Eye (tissue), 1 donor: ENCODE measurements at places on chromosomes 5 and 9.

GRCh38 chr9:133051281-133051900, 10.4 kb upstream of the CEL start:
- DNase-seq = no peak

- DNase-seq = no peak
Observed at GRCh38 chr5:75524071-75524470, 12.4 kb downstream of the POLK start.

DNA sequence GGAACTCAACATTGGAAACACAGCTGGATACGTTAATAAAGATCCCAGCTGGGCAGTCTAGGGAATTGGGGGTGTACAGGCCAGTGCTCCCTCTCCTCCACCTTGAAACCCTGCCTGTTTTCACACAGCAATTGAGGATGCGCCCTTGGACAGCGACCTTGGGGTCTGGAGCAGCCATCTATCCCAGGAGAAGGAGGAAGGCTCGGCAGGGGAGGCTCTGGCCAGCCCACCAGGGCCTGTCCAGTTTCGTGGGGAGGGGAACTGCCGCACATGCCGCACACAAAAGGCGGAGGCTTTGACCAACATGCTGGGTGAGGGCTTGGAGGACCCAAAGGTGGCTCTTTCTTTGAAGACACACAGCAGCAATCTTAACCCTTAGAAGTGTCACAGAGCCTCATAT, 1.4 kb downstream of the COL23A1 start:
- peak; percentile 17 for DNase-seq

DNA sequence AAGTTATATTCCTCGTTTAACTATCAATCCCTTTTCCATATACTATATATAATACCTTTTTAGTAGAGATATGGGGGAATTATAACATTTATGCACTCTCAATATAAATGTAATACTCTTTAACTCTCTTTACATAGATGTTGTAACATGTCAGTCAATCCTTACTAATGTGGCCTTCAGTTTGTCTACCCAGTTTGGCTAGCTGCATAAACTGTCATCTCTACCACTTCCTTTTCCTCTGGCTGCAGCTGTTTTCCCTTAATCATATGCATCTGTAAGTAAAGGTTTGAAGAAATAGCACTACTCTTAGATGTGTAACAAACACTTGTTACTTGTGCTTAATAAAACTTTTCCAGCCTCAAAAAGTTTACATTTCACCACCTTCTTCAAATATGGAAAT, 13.4 kb downstream of the ABHD17B start:
- no peak for DNase-seq

GRCh38 chr9:5448461-5449435, 1.6 kb upstream of the CD274 start:
- no peak for DNase-seq

DNA sequence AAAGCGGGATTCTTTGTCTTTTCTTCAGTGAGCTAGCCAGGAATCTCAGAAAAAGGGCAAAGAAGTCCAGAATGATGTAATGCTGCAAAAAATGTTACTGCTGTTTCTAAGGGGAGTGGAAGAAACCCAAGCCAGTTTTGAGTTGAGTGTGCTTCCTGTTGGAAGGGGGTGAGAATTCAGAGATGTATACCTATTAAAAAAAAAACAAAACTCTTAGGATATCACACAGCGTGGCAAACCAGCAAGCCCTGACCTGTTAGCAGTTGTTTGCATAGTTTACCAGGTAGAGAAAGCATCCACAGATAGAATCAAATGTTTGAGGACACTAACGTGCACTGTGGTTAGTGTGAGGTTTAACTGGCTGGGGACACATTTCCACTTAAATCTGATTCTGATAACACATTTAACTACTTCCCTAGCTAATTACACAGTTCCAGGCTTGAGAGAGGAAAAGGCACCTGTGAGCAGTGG, 11.4 kb downstream of the BASP1 start:
- no peak for DNase-seq
